ENCODE measurements at places on chromosomes 16 and 17.
A peak's percentile ranks its signal among the peaks of the same experiment; 100 is the strongest.

- DNase-seq = no peak
Measured at GRCh38 chr17:7393613-7394451, 493 bp downstream of the PLSCR3 start.

DNA sequence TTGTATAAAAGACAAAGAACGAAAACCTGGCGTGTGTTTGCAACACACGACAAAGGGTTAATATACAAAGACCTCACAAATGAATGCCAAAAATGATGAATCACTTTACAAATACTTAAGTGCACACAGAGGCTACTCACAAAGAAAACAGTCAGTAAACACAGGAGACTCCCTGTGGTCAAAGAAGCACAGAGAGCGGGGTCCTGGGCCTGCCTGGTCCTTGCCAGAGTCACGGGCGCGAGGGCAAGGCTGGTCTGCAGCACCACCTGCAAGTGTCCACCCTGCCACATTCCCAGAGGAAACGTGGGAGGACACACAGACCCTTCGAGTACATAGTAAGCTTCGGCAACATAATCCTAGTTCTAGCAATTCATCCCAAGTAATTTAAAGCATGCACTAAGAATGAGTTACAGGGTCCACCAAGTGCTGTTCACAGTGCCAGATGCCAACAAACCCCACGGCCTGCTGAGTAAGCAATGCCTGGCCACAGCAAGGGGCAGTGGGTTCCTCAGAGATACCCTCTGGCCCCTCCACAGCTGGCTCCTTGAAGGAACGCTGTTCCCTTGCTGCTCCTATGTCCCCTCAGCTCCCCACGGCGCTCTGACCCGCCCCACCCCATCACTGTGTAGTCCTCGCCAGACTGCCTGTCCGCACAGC is 24.6 kb upstream of the FAAP100 start:
- DNase-seq = no peak

- DNase-seq = no peak
Measured at GRCh38 chr16:66381585-66382170, 15.2 kb downstream of the CDH5 start.

GRCh38 chr16:71623597-71623996 is 2.4 kb upstream of the MARVELD3 start:
- DNase-seq = no peak

GRCh38 chr17:16944334-16945135 is 27.4 kb downstream of the TNFRSF13B start:
- no peak for DNase-seq

- DNase-seq = no peak
Measured at GRCh38 chr17:63429766-63430165, 16.3 kb downstream of the CYB561 start.

DNA sequence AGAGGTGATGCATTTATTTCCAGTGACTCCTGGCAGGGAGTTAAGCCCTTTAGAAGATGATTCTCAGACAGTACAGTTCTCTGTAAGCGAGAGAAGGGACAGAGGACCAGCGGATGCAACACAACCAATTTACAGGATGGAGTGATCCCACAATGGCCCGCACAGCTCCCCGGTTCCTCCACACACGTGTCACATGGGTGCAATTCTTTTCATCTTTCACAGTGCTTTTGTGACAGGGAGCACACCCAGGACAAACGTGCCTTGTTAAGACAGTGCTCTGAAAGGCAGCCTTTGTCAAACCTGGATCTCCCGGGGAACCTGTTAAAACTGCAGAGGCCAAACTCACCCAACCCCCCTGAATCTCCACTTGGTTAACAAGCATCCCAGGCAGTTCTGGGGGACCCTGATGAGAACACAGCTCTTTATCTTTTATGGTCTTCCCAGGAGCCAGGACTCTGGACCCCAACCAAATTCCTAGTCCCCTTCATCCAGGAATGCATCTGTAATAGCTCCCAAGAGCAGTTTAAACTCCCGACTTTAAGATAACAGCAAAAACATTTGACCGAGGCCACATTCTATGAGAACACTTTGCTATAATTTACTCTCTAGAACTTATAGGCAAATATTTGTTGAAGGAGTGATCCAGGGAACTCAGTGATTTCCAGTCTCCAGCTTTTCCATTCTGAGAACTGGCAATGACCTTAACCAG is 134.9 kb upstream of the CDH5 start:
- DNase-seq = no peak

GRCh38 chr17:49633762-49634484 is 44.0 kb downstream of the SPOP start:
- no peak for DNase-seq

GRCh38 chr16:18803569-18804462 is 2.5 kb upstream of the ARL6IP1 start:
- no peak for DNase-seq

- no peak for DNase-seq
Measured at GRCh38 chr17:58344791-58345157, 7.2 kb downstream of the SUPT4H1 start.

DNA sequence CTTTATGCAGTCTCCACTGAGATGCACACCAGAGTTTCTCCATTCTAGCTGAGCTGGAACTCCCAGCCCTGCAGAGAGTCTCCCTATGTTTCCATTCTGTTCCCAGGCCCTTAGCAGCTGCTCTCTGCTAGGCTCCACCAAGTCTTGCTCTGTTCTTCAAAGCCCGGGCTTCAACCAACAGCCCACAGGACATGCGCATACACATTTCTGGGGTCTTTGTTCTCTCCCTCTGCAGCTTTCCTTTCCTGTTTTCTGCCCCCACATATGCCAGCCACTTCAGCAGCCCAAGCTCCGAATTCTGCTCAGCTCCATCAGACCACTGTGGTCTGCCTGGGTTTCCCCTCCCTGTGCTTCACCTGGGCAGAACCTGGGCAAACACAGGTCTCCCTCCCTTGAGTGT is 205.9 kb downstream of the CBLN1 start:
- no peak for DNase-seq

GRCh38 chr17:61837175-61838051 is 25.9 kb downstream of the BRIP1 start:
- peak; percentile 61 for DNase-seq
